ENCODE measurements at places on chromosomes 5 and 9. TPM values are rescaled to one million over a fixed set of nuclear protein-coding genes. Genes with fewer than 3 reads are reported as not detected.

DNA sequence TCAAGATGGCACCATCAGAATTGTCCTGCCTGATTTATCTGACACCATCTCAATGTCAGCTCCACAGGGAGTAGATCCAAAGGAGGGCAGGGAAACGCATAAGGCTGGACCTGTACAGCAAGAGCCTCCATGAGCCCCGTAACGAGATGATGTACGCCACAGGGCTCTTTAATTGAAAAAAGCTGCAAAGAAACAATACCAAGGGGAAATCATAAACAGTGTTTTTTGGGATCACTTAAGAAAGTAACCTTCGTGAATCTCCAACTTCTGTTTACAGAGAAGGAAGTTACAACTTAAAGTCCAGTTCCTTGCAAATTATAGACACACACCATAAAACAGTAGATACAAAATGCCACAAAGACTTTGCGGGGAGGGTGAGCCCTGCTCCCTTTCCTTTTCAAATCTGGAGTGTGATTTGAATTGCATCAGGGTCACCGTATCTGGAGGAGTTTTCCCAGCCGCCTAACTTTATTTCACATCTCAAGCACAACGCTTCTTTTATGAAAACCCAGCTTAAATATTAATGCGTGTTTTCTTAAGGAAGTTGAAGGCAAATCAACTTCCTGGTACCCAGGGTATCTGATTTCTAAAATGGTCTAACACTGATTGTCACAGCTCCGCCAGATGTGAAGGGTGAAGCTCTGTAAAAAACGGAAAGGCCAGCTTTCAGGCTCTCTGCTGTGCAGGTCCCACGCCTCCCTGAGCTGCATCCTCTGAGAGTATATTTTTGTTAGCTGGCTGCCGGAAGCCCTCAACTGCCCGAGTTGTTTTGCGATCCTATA lies 88.9 kb downstream of the EBF1 start:
- DNase-seq, result no peak

SLC25A2 gene
- 0.21 TPM for total RNA-seq

DNA sequence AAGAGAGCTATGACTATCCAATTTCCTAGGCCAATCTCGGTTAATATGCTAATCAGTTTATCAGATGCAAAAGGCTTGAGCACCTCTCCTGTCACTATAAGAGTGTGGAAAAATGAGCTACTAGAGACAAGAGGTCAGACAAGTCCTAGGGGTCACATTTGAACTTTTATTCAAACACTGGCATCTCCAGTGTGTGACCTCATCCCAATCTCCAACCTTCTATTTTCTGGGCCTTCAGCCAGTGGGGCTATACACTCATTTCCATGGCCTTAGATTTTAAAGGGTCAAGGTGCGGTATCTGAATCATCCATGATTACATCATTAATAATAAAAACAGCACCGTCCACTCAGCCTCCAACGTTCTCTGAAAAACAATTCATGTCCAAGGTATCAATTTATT lies 139.6 kb upstream of the LRRTM2 start:
- no peak for DNase-seq

CDC14B gene
- 0.56 TPM for total RNA-seq

DNA sequence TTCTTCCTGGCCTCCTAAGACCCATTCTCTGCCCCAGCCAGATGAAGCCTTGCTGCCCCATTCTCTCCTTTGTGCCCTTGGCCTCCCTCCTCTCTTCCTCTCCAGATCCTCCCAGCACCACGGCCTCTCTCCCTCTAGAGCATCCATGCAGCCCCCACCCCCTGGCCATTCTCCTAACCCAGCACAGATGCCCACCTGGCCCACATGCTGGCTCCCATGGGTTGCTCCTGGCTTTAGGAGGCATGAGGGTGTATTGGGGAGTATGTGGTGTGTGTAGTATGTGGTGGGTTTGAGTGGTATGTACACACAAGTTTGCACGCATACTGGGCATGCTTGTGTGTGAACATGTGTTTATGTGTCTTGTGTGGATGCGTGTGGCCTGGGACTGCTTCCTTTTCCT lies 47.1 kb downstream of the FOXI1 start:
- no peak for DNase-seq

DNA sequence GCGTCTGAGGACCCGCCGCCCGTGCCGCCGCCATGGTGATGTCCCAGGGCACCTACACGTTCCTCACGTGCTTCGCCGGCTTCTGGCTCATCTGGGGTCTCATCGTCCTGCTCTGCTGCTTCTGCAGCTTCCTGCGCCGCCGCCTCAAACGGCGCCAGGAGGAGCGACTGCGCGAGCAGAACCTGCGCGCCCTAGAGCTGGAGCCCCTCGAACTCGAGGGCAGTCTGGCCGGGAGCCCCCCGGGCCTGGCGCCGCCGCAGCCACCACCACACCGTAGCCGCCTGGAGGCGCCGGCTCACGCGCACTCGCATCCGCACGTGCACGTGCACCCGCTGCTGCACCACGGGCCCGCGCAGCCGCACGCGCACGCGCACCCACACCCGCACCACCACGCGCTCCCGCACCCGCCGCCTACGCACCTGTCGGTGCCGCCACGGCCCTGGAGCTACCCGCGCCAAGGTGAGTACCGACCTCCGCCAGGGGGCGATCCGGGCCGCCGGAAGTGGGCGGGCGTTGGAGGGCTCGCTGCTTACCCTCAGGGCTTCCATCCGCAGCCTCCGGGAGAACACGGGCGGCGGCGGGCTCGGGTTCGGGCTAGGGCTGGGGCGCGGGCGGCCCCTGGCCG lies 8.5 kb downstream of the PRR7 start:
- DNase-seq, result peak; percentile 96

TLX3 gene
- not detected for total RNA-seq

IFNK gene
- total RNA-seq, result not detected

DNA sequence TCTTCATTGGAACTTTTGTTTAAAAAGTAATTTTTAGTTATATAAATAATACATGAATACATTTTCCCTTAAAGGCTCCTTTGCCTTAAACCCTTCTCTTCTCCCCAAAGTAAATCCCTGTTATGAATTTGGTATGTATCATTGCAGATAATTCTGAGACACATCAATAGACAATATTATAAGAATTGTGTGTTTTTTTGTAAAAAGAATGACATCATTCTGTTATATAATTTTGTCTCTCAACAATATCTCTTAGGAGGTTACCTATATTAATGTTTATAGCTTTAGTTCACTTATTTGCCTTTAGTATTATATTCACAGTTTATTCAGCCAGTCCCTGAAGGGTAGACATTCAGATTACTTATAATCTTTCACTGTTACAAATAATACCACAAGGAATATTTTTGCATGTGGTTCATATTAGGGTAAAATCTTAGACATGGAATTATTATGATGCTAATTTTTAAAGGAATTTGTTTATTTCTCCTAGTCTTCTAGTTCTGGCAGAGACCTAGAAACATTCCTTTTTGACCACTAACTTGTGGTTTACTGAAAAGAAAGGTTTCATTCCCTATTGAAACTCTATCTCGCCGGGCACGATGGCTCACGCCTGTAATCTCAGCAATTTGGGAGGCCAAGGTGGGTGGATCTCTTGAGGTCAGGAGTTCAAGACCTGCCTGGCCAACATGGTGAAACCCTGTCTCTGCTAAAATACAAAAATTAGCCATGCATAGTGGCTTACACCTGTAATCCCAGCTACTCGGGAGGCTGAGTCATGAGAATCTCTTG lies 105.6 kb downstream of the KCTD16 start:
- DNase-seq, result no peak

GADD45G gene
- total RNA-seq, result 1.4 TPM

DNA sequence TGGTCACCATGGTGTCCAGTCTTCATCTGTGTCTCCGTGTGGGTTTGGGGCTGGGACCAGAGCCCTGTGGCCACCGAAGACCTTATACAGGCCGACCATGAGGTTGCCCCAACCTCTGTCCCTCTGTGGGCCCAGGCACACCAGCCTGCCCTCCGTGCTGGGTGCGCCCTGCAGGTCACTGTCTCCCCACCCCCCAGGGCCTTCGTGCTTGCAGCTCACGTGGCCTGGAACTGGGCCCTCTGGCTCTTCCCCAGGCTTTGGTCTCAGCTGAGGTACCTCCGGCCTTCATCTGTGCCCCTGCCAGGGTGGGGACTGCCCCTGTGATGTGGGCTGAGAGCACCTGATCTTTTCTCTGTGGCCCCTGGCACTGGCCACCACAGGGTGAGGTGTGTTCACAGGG lies 92.1 kb downstream of the RXRA start:
- DNase-seq, result no peak

- peak; percentile 5 for DNase-seq
Observed at GRCh38 chr5:88602584-88602983, 280.4 kb downstream of the MEF2C start.

DNA sequence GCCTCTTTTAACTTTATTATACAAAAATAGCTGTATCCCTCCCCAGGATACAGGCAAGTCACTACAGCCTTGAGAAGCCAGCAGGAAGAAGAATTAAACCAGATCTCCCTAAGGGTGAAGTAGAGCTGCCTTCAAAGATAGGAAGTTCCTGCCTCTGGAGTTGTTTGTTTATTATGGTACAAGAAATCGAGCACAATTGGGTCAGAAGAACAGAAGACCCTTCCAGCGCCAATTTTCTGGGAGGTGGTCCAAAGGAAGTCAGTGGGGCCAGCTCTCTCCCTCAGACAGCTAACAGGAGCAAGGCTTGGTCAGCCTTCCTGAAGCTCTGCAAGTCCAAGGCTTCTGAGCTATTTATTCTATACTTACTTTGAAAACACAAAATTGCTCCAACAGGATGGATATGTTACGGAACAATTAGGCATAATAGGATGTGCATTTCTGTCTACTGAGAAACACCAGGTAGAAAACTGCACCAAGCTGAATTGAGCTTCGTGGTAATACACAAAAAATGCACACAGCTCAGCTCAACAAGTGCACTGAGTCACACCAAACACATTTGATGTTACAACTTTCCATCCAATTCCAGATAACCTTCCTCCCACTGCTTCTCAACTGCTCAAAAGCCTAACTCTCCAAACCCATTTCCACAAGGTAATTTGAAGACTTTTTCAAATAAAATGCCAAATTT lies 16.0 kb downstream of the SERINC5 start:
- no peak for DNase-seq

- no peak for DNase-seq
Observed at GRCh38 chr5:153585622-153586277, 95.3 kb downstream of the GRIA1 start.

DNA sequence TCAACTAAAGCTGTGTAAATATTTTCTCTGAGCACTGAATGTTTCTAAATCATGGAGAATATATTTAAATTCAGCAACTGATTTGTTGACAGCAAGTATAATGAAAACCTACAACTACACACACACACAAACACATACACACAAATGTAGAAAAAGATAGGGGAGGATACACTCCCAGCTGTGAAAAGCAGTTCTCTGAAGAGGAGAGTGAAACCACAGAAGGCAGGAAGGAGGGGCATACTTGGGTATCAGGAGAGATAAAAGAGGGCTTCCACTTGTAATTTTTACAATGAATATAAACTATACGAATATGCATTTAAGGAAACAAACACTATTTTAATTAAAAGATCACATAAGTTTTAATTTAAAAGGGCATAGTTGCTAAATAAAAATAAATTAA lies 227.8 kb upstream of the SLC24A2 start:
- DNase-seq, result no peak

- DNase-seq, result no peak
Observed at GRCh38 chr9:26684029-26684428, 208.6 kb downstream of the CAAP1 start.

- no peak for DNase-seq
Observed at GRCh38 chr5:168472329-168472728, 13.9 kb upstream of the RARS1 start.

DNA sequence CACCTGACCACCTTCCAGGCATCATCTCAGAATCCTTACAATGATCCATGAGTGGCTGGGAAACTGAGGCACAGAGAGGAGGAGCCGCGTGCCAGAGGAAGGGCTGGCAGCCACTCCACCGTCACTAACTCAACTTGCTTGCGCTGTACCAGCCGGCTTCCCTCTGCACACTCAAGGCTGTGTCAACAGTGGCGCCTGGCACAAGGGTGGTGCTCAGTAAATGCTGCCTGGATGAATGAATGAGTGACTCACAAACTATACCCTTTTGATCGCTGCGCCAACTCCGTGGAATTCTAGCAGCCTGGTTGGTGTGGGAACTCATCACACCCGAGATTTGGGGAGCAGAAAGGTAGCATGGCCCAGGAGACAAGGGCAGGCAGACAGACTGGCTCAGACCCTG lies 21.9 kb downstream of the PRRX2 start:
- DNase-seq, result no peak

- DNase-seq, result no peak
Observed at GRCh38 chr5:172839669-172840431, 5.8 kb downstream of the ERGIC1 start.

OLFML2A gene
- not detected for total RNA-seq

CHSY3 gene
- total RNA-seq, result not detected

GARIN3 gene
- 0.47 TPM for total RNA-seq

- no peak for DNase-seq
Observed at GRCh38 chr9:34520096-34520495, 2.7 kb downstream of the ENHO start.

DNA sequence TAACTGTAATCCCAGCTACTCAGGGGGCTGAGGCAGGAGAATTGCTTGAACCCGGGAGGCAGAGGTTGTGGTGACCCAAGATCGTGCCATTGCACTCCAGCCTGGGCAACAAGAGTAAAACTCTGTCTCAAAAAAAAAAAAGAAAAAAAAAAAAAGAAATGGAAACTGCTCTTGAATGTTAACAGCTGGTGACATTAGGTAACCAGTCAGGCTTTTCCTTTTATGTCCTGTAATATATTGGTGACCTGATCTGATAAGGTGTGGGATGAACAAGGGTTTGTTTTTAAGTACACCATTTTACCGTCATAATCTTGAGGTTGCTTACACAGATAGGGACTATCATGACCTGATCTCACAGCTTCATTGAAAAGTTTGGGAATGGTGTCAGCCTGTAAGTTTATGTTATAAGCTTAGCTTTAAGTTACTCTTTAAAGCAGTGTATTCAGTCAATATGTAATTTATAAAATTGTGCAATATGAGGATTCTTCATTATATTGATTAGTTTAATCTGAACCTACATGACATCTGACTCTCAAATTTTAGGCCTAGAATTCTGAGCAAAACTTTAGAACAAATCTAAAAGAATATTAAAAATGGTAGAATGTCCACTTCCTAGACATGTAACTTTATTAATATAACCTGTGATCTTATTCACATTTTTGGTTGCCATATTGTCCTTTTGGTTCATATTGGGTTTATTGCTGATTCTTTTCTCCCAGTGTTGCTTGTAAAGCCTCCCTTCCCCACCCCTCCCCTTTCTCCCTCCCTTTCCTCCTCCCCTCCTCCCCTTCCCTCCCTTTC lies 41.4 kb downstream of the RAI14 start:
- no peak for DNase-seq

SERF1A gene
- 6.8 TPM for total RNA-seq

Measured in activated naive CD8-positive, alpha-beta T cell treated with anti-CD3 and anti-CD28 coated beads for 36 hours (primary cell).